ENCODE measurements at places on chromosomes 11 and 22.

DNA sequence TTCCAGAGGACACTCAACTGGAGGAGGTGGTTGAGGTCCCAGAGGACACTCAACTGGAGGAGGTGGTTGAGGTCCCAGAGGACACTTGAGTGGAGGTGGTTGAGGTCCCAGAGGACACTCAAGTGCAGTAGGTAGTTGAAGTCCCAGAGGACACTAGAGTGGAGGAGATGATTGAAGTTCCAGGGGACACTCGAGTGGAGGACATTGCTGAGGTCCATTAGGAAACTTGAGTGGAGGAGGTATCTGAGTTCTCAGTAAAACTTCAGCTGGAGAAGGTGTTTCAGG, 39.7 kb downstream of the ZNF195 start:
- no peak for DNase-seq

DNA sequence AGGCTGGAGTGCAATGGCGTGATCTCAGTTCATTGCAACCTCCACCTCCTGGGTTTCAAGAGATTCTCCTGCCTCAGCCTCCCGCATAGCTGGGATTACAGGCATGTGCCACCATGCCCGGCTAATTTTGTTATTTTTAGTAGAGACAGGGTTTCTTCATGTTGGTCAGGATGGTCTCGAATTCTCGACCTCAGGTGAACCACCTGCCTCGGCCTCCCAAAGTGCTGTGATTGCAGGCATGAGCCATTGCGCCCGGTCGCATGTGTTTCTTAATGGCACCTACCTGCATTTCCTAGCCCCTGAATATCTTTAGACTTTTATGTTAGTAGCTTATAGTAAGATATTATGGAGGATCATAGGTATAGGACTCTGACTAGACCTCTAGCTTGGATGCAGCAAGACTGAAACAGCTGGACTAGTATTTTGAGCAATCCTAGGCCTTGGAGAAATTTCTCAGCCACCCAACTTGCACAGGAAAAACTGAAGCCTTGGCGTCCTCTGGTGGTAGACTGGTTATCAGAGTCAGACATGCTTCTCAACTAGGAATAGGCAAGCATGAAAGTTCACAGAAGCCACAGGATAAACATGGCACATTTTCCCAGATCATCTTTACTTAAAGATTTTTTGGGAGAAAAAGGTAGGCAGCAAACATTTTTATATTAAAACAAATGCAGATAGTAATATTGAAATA, 22.7 kb upstream of the C1QTNF4 start:
- no peak for DNase-seq

DNA sequence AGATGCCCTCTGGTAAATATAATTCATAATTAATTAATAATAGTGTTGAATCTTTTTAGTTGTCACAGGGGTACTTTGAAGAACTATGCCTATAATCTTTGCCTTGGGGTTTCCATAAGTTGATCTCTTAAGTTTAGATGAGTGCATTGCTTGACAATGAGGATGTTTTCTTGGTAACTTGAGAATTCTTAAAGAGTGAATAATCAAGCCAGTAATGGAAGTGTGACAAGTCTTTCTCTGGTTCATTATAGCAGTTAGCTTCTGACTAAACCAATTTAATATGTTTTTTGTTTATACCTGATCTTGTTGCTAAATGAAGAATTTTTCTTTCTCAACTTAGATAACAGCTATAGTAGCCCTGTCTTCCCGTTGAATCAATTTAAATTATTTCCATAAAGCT, 46.2 kb downstream of the ATXN10 start:
- no peak for DNase-seq

- DNase-seq, result no peak
These were observed 41.8 kb upstream of the ZBTB16 start for GRCh38 chr11:114017723-114018122.

DNA sequence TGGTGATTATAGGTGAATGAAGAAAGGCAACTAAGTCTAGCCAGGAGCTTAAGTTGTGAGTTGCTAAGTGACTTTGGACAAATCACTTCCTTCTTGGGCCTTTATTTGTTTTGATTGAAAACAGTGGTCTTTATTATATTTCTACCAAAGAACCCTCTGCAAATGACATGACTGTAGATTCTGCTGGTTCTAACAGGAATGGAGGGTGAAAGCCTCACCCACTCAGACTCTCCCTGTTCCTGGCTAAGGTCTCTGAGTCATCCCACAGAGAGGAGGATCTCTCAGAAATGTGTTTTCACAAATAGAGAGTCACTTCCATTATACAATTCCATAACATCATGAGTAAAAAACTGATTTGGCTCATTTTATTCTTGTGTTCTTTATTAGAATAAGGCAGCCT, 583.9 kb upstream of the LRRC4C start:
- no peak for DNase-seq

DNA sequence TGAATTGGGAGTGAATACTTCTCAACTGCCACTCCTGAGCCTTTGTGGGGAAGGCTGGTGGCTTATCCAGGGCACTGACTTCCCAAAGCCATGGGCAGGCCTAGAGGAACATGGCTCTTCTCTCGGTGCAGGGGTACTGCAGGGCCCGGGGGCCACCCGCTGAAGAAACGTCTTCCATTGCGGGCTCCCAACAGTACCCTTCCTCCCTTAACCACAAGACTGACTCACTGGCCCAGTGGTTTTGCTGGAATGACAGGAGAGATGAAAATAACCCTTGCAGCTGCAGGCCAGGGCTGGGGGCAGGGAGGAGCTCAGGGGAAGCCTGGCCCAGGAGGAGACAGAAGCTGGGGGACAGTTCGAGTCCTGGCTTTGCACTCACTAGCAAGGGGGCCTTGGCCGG, 13.5 kb downstream of the TXN2 start:
- no peak for DNase-seq

DNA sequence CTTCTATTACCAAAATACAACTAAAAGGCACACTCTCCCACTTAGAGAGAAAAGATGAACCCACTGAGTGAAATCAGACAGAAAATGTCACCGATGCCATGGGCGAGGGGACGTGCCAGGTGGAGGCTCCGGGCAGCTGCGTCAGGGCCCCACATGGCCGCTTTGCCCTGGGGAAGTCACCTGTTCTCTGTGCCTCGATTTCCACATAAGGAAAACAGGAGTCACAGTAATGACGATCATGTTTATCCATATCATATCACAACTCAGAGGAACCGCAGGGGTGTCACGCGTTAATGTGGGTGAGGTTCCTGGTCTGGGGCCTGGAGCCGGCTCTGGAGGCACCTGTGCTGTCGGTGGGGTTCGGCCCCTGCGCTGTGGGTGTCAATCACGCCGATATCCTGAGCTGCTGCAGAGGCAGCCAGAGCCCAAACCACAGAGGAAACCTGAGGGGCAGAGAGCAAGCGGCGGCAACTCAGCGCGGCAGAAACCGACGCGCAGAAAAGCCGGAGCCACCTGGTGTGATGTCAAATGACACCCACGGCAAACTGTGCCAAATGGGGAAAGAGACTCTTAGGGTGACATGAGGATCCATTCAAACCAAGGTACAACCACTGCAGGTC, 243.7 kb downstream of the BRD1 start:
- DNase-seq, result no peak

DNA sequence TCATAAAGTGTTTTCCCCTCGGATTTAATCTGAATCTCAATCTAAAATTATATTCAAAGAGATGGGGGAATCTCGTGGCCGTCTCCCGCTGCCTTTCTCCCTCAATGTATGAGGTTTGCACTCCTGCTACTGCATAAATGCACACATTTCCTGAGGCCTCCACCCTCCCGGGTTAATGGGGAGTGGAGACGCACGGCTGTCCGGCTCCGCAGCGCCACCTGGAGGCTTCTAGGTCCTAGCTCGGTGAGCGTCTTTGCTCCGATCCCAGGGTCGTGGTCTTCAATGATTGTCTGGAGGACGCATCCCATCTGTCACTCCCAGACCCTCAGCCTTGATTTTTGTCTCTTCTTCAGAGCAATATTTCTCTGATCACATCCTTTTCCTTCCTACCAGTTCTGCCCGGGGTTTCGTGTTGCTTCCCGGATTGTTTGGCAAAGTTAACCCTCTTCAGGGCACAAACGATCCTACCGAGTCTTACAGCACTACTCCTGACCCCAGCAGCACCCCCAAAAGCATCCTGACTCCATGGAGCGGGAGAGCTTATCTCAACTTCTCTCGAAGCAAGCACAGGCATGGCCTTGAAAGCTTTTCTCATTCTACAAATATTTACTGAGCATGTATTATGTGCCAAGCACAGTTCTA, at the start of gene LMO1:
LMO1 (minus strand) TSS at position 110 of the 642 bp plus-strand sequence. CDS start 516 bp downstream, outside the sequence.
- DNase-seq, result peak; percentile 65

DNA sequence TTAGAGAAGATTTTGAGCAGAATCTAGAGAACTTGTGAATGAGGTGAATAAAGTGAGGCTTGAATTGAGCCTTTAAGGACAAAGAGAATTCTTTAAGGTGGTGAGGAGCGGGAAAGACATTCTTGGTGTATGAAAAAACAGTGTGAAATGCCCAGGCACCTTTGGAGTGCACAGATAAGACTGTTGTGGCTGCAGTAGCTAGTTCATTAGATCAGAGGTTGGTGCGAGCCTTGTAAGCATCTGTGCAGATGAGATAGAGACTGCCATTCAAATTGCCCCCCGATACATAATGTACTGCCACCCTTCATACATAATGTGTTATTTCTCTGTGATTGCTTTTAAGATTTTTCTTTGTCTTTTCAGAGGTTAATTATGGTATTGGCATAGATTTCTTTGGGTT, 31.3 kb downstream of the ATXN10 start:
- no peak for DNase-seq

GRCh38 chr11:130212431-130212961, 52.9 kb downstream of the ST14 start:
- no peak for DNase-seq

Data from activated gamma-delta T cell treated with Interleukin-2 at 50 U/mL for 16 hours (primary cell).